SK-N-SH (cell line): ENCODE measurements at places on chromosomes 6 and 20. TPM values are rescaled to one million over a fixed set of nuclear protein-coding genes. Genes with fewer than 3 reads are reported as not detected.

DNA sequence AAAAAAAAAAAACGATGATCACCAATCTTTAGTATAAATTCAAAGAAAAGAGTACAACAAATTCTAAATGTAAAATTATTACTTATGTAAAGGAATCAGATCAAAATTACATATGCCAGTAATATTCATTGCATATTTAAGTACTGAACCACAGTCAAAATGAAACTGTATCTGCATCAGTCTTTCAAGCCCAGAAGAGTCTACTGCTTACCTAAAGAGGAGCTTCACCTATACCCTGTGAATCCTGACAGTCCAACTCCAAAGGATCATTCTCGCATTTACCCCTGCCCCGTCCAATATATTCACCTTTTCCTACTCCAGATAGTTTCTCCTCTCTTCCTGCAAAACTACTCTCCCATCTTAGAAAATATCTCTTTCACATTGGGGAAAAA lies 9.2 kb downstream of the ATG5 start:
- DNase-seq: no peak

GRCh38 chr6:159760602-159761057 lies 1.2 kb upstream of the ACAT2 start:
- no peak for DNase-seq

GRCh38 chr6:135233686-135234491 lies 52.8 kb downstream of the MYB start:
- no peak for DNase-seq

- no peak for DNase-seq
Measured at GRCh38 chr20:31760519-31761240, 21.6 kb downstream of the TPX2 start.

GRCh38 chr6:16783509-16783908 lies 22.2 kb upstream of the ATXN1 start:
- DNase-seq: no peak

- DNase-seq: no peak
Measured at GRCh38 chr6:32097364-32097763, 11.8 kb downstream of the TNXB start.

DNA sequence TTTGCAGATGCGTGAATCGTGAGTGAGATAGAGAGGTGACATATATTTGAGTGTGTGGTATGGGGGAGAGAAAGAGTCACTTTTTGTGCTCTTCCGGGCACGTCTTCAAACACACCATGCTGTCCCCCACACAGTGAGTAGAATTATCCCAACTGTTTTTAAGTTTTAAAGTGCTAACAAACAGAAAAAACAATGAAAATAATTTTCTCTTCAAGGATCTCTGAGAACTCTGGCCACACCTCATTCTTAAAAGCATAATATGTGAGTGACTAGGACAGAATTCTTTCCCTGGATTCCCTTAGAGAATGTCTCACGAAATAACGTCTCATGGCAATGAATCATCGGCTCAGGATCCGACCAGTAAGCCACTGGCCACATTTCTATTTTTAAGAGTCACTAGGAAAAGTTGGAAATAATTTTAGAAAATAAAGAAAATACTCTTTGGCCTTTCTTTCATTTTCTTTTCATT lies 235.7 kb upstream of the ZNF217 start:
- no peak for DNase-seq

GRCh38 chr20:48143435-48144081 lies 358.3 kb upstream of the SULF2 start:
- DNase-seq: no peak

- no peak for DNase-seq
Measured at GRCh38 chr6:151128763-151129370, 110.9 kb upstream of the AKAP12 start.

DNA sequence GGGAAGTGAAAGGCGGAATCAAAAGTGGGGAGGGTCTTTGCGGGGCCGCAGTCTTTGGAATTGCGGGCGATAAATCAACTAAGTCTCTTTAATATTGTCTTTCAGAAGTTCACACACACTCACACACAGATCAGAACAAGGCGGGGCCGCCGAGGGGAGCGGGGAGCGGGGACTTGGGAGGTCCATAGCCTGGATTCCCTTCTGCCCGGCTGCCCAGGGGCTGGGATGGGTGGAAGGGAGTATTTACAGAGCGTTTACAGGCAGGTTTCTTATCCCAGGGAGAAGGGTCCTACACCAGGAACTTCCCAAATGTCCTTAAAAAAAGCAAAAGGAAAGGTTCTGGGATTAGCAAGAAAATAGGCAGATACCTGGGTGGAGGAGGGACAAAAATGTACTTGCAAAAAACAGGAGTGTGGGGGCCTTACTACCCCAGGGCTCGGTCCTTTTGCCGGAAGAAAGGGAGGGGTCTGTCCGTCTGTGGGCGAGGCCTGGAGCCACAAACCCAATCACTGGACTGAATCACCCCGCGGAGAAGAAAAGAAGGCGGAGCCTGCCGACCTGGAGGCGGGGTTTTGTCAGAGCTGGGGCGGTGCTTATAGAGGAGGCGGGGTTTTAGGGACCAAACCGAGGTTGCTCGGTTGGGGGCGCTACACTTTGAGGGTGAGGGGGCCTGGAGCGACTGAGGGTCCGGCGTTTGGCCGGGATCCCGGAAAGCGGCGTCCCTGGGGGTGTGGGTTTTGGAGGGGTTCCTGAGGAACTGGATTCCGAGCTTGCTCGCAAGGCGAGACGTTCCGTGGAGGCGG lies 3.2 kb downstream of the PRRT1 start:
- peak; percentile 65 for DNase-seq

- no peak for DNase-seq
Measured at GRCh38 chr20:51627586-51627985, 85.1 kb upstream of the NFATC2 start.

- DNase-seq: no peak
Measured at GRCh38 chr20:57501461-57502335, 23.2 kb downstream of the CTCFL start.

GRCh38 chr6:47780510-47781356 lies 1.1 kb upstream of the OPN5 start:
- peak; percentile 23 for DNase-seq

DNA sequence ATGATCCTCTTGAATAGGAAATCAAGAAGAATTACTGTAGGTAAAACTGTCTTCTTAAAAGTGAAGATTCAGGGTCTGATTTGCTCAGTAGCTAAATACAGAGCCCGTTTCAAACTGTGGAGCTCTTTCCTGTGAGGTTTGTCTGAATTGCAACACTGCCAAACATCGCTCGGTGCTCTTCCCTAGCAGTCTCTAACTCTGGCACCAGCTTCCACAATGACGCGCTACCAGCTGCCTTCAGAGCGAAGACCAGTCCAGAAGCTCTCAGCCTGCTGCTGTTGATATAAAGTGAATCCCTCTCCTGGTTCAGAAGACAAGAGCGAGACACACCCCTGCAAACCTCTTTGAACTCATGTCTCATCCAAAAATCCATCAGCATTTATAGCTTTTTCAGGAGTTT lies 447.0 kb downstream of the LMBRD1 start:
- no peak for DNase-seq

DNA sequence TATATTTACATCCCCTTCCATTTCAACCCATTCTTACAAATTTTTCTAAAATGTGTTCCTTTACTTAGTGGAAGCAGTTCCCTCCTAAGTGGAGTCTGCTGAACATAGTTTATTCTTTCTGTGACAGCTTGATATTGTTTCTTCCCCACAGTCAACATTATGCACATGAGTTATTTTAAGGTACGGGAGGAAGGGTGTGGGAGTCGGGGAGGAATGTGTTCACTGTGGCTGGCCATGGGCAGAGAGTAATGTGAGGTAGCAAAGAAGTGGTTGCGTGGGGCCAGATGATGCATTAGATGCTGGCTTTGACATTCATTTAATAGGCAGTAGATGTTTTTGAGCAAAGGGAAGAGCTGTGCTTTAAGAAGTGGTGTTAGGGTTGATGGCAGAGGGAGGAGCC lies 98.5 kb downstream of the ARMC2 start:
- no peak for DNase-seq

- no peak for DNase-seq
Measured at GRCh38 chr6:167276772-167277533, 14.2 kb upstream of the UNC93A start.

- DNase-seq: no peak
Measured at GRCh38 chr6:109303640-109304283, 78.5 kb downstream of the CD164 start.

GRCh38 chr6:34891296-34891695 lies 2.2 kb downstream of the ANKS1A start:
- no peak for DNase-seq

The PAX1 gene
- polyA plus RNA-seq: not detected in 2 replicates

The PRRT1 gene
- polyA plus RNA-seq: 1.2 and 1.5 TPM in 2 replicates

The ECT2L gene
- polyA plus RNA-seq: 0.02 TPM in 1 of 2 replicates, not detected in the other

The PMEPA1 gene
- polyA plus RNA-seq: 5.9 and 7.1 TPM in 2 replicates

The RIMS4 gene
- 0.13 and 0.44 TPM in 2 replicates for polyA plus RNA-seq

The CLIC5 gene
- polyA plus RNA-seq: 0.03 TPM in 1 of 2 replicates, not detected in the other

The COL21A1 gene
- polyA plus RNA-seq: 0.07 and 0.19 TPM in 2 replicates

The NEDD9 gene
- 7.4 and 9.9 TPM in 2 replicates for polyA plus RNA-seq

The GSTA3 gene
- polyA plus RNA-seq: not detected in 2 replicates

The ASIP gene
- 0.15 TPM in 1 of 2 replicates, not detected in the other for polyA plus RNA-seq

The FAM83C gene
- not detected in 2 replicates for polyA plus RNA-seq
